HT-29 (cell line): ENCODE measurements at places on chromosomes 12 and 14. TPM values are rescaled to one million over a fixed set of nuclear protein-coding genes. Genes with fewer than 3 reads are reported as not detected.
A peak's percentile ranks its signal among the peaks of the same experiment; 100 is the strongest.

MAP1LC3B2 gene
- total RNA-seq, result 0.73 TPM in 1 of 2 replicates, not detected in the other

CLECL1 gene
- total RNA-seq, result not detected in 2 replicates

FAM90A1 gene
- not detected in 2 replicates for total RNA-seq

DNA sequence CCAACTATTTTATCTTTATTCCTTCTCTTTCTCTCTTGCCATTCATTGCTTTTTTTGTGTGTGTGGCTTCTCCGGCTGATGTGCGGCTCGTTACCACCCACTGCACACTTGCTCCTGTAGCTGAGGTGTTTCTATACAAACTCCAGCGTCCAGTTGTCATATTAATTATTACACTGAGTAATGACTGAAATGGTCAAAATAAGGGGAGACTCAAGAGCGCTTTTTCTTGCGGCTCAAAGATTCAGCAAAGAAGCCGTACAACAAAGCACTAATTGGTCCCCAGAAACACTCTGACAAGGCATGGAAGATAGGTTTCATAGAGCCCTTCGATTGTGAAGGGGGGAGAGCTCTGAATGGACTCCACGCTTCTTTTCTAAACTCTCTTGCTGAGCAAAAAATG is 5.6 kb upstream of the ASCL1 start:
- no peak for DNase-seq

- peak; percentile 18 for DNase-seq
These were observed 3.2 kb downstream of the OR4K2 start for GRCh38 chr14:19878029-19878642.

- DNase-seq, result no peak
These were observed 170.0 kb downstream of the PLCZ1 start for GRCh38 chr12:18567787-18568186.

- peak; percentile 97 for DNase-seq
These were observed at the start of gene PKP2 for GRCh38 chr12:32896432-32897280. Gene PKP2 (minus strand): TSS chr12:32896777. CDS start chr12:32896731, 46 bp downstream.

- no peak for DNase-seq
These were observed 664.6 kb upstream of the FOXG1 start for GRCh38 chr14:28102001-28102400.

- no peak for DNase-seq
These were observed 124.9 kb downstream of the TSPAN9 start for GRCh38 chr12:3202096-3202495.

DNA sequence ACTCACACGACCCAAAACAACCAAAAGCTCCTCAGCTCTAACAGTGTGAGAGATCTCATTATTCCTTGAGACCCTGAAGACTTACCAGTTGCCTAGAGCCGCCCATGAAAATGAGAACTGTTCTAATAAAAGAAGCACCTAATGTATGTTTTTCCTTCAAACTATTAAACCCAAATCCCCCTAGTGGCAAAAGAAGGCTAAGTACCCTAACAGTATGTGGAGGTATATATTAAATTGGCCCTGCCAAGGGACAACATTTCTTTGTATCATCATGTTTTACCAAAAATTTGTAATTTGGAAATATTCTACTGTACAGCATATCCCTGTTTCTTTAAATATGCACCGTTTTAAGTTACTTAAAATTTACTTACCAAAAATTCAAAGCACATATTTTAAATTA is 38.0 kb upstream of the PPFIA2 start:
- peak; percentile 52 for DNase-seq

DNA sequence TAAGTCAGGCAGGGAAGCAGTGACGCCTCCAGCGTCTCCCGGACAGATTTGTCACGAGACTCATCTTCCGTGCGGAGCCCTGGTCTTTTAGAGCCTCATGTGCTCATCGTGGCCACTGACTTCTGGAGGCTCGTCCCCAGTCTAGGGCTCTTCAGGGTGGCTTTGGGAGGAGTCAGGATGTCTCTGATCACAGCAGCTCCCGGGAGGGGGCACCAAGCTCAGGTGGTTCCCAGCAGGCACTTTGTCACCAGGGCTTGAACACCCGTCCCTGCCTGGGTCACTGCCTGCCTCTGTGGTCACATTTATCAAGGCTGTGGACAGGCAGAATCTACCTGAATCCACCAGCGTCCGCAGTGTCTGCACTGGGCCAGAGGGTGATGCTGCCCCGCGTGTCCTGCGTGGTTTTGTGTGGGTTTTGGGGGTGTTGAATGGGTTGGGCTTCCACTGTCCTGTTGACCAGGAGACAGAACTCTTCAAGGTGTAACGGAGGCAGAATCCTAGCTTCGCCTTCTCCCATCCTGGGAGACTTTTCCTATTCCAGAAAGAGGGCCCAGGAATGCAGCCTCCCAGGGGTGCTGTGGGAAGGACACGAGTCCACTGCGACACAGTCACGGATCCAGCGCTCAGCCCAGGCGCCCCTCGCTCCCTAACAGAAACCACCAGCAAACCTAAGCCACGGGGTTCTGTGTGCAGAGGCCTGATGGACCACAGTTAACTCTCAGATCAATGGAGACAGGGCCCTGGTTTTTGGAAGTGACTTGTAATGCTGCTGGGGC is 132.3 kb downstream of the ADGRD1 start:
- no peak for DNase-seq

DNA sequence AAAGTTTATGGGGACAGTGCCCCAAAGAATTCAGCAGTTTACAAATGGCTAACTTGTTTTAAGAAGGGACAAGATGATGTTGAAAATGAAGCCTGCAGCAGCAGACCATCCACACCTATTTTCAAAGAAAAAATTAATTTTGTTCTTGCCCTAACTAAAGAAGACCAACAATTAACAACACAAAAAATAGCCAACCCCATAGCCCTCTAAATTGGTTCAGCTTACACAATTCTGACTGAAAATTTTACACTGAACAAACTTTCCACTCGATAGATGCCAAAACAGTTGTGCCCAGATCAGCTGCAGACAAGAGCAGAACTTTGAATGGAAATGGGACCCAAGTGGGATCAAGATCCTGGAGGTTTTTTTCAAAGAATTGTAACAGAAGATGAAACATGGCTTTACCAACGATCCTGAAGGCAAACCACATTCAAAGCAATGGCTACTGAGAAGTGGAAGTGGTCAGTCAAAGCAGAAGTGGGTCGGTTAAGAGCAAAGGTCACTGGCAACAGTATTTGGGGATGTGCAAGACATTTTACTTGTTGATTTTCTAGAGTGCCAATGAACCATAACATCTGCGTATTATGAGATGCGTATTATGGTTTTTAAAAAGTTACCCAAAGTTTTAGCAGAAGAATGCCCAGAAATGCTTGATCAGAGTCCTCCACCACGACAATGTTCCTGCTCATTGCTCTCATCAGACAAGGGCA is 30.0 kb downstream of the SLC39A9 start:
- no peak for DNase-seq
